ENCODE measurements at places on chromosomes 2 and 18.

DNA sequence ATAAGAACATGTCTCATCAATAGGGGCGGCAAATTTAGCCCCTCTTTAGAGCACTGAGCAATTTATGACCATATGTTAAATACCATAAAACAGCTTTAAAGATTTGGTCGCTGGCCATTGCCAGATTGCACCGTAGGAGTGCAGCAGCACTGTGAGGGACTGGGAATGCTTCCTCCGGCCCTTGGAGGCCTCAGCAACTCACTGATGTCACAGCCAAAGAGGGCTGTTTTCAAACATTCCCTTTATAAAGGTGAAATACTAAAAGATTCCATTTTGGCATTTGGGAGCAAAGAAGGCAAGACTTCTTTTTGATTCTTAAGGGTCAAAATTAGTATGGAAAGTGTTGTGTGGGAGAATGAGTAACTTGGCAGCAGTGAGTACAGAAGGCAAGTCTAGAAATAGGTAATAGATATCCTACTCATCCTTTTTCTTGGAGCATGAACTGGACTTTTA lies 63.7 kb downstream of the BABAM2 start:
- H3K27me3 ChIP-seq: no peaks in the 10 kb centered on the region
- H3K36me3 ChIP-seq: peaks cover 31% of the 10 kb centered on the region
- DNase-seq: no peak
- H3K27ac ChIP-seq: peak overlapping the region; percentile 94
- peaks cover 53% of the 10 kb centered on the region for H3K4me1 ChIP-seq

DNA sequence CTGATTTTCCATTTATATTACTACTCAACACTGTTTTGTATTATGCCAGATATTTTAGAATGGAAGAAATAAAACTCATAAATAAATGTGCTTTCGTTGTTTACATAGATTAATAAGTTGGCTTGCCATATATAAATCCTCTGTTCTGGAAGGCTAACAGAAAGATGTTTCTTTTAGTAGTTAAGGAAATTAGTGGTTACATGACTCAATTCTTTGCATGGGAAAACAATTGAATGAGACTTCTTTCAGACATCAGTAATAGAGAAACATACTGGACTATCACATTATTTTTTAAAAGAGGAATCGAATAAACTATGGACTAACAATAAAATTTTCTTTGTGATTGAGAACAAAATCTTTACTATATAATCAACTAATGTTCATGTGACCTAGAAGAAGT lies 336.5 kb downstream of the KCNS3 start:
- no peak overlapping the region for H3K27ac ChIP-seq
- no peak overlapping the region for H3K4me3 ChIP-seq

GRCh38 chr2:161028581-161028980 lies 131.6 kb upstream of the TANK start:
- peaks cover 20% of the 10 kb centered on the region for H3K27me3 ChIP-seq
- peak overlapping the region; percentile 1 for H3K4me3 ChIP-seq
- peaks cover 8% of the 10 kb centered on the region for H3K36me3 ChIP-seq
- peaks cover 8% of the 10 kb centered on the region for H3K4me1 ChIP-seq
- H3K27ac ChIP-seq: no peak overlapping the region

GRCh38 chr2:125581557-125581956 lies 1074.4 kb upstream of the GYPC start:
- no peaks in the 10 kb centered on the region for H3K27me3 ChIP-seq
- no peak overlapping the region for H3K4me3 ChIP-seq
- no peaks in the 10 kb centered on the region for H3K36me3 ChIP-seq
- H3K4me1 ChIP-seq: no peaks in the 10 kb centered on the region
- DNase-seq: no peak

DNA sequence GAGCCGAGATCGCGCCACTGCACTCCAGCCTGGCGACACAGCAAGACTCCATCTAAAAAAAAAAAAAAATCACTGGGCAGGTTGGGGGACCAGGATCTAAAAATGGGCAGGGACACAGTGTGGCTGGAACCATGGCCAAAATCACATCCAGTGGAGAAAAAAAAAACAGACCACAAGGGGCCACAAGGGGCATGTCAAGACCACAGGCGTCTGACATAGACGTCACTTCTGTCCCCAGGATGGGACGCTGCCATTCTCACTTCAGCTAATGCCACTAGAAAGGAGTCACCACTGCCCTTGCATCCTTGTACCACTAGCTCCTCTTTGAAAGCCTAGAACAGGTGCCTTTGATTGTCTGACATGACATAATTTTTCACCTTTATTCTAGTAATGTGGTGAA lies 2.5 kb upstream of the POMC start:
- H3K4me1 ChIP-seq: peaks cover 19% of the 10 kb centered on the region
- no peaks in the 10 kb centered on the region for H3K36me3 ChIP-seq
- H3K27ac ChIP-seq: no peak overlapping the region
- no peak overlapping the region for H3K4me3 ChIP-seq
- no peak for DNase-seq

- no peaks in the 10 kb centered on the region for H3K27me3 ChIP-seq
- no peak for DNase-seq
- no peak overlapping the region for H3K27ac ChIP-seq
- no peaks in the 10 kb centered on the region for H3K36me3 ChIP-seq
- H3K4me1 ChIP-seq: no peaks in the 10 kb centered on the region
These were observed 34.6 kb upstream of the SERPINE2 start for GRCh38 chr2:224073676-224074075.

DNA sequence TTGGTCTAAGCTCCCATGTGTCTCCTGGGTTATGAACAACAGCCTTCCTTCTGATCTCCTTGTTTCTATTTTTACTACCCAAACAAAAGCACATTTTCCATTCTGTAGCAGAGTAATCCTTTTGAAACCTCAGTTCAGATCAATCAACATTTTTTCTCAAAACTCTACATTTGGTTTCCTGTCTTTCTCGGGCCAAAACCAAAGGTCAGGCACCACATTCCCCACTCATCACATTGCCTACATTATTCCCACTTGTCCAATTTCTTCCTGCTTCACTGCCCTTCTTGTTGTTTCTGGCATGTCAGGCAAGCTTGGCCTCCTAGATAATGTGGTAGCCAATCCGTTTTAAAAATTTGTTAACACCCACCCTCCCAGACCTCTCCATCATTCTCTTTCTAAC lies 196.8 kb downstream of the PPP1R1C start:
- no peak overlapping the region for H3K27ac ChIP-seq
- peaks cover 14% of the 10 kb centered on the region for H3K27me3 ChIP-seq
- no peak for DNase-seq
- H3K4me1 ChIP-seq: no peaks in the 10 kb centered on the region

DNA sequence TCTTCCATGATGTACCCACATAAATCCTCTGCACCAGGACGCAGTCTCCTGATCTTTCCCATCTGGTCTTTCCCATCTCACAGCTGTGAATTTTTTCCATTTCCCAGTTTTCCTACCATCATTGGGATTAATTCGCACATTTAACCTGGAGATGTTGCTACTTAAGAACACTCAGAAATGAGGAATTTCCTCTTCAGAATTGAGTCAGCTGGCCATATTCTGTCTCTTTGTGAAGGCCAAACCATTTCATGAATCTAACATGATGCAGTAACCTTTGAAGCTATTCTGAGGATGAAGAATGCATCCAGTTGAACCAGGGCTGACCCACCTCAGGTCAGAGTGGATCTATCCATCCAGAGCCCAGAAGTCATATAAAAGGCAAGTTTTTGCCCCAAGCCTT lies 326.8 kb downstream of the SETBP1 start:
- DNase-seq: no peak
- H3K27ac ChIP-seq: no peak overlapping the region

DNA sequence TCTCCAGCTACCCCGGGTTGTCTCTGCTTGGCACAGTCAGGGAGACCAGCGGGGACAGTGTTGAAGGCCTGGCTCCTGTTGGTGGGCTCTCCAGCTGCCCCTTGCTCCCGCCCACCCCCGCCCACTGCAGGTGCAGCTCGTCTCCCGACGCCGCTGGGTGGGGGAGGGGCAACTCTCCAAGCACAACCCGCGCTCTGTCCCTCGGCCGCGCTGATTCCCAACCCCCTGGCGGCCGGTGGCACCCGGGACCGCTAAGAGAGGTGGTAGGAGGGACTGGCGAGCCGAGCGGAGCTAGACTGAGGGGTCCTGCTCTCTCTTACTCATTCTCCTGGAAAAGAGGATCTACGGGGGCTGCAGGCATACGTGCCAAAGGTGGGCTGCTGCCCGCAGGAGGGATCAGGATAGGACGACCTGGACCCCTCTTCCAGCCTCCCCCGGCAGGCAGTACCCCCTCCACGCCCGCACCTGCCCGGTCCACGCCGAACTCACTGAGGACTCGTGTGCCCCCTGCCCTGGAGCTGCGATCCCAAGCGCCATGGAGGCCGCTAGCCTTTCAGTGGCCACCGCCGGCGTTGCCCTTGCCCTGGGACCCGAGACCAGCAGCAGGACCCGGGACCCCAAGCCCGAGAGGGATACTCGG lies 44.5 kb downstream of the DDX18 start:
- H3K36me3 ChIP-seq: no peaks in the 10 kb centered on the region
- no peak overlapping the region for H3K4me3 ChIP-seq
- no peaks in the 10 kb centered on the region for H3K4me1 ChIP-seq
- no peak for DNase-seq
- H3K27ac ChIP-seq: no peak overlapping the region

GRCh38 chr2:189203177-189203799 lies 23.7 kb upstream of the COL5A2 start:
- H3K4me1 ChIP-seq: no peaks in the 10 kb centered on the region
- DNase-seq: no peak
- no peak overlapping the region for H3K4me3 ChIP-seq
- no peaks in the 10 kb centered on the region for H3K36me3 ChIP-seq

DNA sequence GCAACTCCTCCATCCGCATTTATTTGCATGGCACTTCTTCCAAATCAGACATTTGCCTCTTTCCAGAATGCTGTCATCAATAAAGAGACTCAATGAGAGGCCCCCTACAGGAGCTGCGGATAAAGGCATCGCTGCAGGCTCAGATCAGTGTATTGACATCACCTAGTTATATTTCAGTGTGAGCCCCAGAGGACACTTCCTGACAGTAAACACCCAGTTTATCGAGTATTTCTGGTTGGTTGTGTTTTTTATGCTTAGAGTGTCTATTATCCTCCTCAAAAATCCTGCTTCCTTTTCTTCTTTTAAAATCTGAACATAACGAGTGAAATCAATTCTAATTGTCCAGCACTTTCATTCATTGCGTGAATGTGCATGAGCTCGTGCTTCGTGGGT lies 38.8 kb downstream of the NRP2 start:
- H3K4me1 ChIP-seq: no peaks in the 10 kb centered on the region
- no peak overlapping the region for H3K4me3 ChIP-seq
- no peaks in the 10 kb centered on the region for H3K36me3 ChIP-seq
- no peak overlapping the region for H3K27ac ChIP-seq

- H3K27ac ChIP-seq: no peak overlapping the region
- no peaks in the 10 kb centered on the region for H3K4me1 ChIP-seq
- DNase-seq: no peak
These were observed 834.9 kb upstream of the SALL3 start for GRCh38 chr18:78144669-78145068.

DNA sequence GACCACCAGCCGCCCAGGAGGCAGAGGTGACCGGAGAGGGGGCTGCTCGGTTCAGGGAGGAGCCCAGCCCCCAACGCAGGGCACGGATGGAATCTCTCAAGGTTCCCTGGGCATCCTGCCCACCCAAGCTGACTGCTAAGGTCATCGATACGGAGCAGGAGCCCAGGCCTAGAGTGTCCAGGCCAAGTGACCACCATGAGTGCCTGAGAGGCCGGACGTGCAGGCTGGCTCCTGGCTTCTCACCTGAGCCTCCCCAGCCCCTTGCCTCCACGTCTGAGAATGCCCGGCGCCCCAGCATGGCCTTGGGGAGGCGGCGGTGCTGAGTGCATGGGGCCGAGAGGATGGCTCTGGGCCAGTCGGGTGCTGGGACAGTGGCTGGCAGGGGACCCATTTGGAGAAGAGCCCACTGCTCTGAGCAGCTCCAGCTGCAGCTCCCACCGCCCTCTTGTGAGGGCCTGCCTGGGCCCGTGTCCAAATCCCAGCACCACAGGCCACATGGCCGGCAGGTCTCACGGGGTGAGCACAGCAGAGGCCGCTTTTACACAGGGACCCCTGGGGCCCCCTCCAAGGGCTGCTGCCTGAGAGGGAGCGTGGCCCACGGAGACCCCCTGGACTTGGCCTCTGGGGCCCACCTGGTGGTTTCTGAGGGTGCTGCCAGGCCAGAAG lies 102.8 kb upstream of the CTDP1 start:
- peak; percentile 22 for DNase-seq
- no peak overlapping the region for H3K27ac ChIP-seq
- no peaks in the 10 kb centered on the region for H3K27me3 ChIP-seq
- no peak overlapping the region for H3K4me3 ChIP-seq
- H3K36me3 ChIP-seq: no peaks in the 10 kb centered on the region

GRCh38 chr2:238870261-238870660 lies 22.4 kb downstream of the TWIST2 start:
- peaks cover 5% of the 10 kb centered on the region for H3K27me3 ChIP-seq
- H3K4me3 ChIP-seq: no peak overlapping the region
- H3K36me3 ChIP-seq: peaks cover 6% of the 10 kb centered on the region
- H3K27ac ChIP-seq: peak overlapping the region; percentile 66
- H3K4me1 ChIP-seq: peaks cover 6% of the 10 kb centered on the region
- DNase-seq: no peak

GRCh38 chr18:79754022-79754761 lies 43.5 kb upstream of the KCNG2 start:
- no peak overlapping the region for H3K27ac ChIP-seq
- no peaks in the 10 kb centered on the region for H3K36me3 ChIP-seq
- H3K27me3 ChIP-seq: no peaks in the 10 kb centered on the region
- no peaks in the 10 kb centered on the region for H3K4me1 ChIP-seq

GRCh38 chr18:59950215-59950944 lies 50.6 kb downstream of the PMAIP1 start:
- no peak for DNase-seq
- H3K27ac ChIP-seq: peak overlapping the region; percentile 63
- H3K4me1 ChIP-seq: no peaks in the 10 kb centered on the region
- no peaks in the 10 kb centered on the region for H3K36me3 ChIP-seq
- H3K4me3 ChIP-seq: no peak overlapping the region

GRCh38 chr18:35183886-35184285 lies 56.9 kb upstream of the ZNF397 start:
- no peaks in the 10 kb centered on the region for H3K27me3 ChIP-seq
- H3K4me1 ChIP-seq: no peaks in the 10 kb centered on the region
- DNase-seq: no peak
- no peak overlapping the region for H3K27ac ChIP-seq
- H3K4me3 ChIP-seq: no peak overlapping the region
- no peaks in the 10 kb centered on the region for H3K36me3 ChIP-seq

- no peak for DNase-seq
- no peak overlapping the region for H3K4me3 ChIP-seq
- H3K4me1 ChIP-seq: no peaks in the 10 kb centered on the region
- no peaks in the 10 kb centered on the region for H3K36me3 ChIP-seq
- peaks cover 20% of the 10 kb centered on the region for H3K27me3 ChIP-seq
These were observed 60.1 kb upstream of the RMP24 start for GRCh38 chr18:35912332-35912731.

DNA sequence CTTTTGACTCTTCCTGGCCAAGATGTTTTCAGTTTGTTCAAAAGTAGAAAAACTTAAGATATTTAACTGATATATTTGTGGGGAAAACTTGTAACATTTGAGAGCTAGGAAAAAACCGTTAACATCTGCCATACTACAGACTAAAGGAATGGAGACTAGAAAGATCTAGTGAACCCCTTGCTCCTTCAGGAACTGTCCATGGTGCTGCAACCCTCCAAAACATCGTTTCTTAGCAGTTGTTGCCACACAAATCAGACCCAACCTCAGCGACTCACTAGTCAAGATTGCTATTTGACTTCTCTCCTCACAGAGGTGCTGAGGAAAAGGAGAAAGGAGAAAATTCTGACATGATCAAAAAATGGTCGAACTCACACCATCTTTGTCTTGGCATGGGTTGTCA lies 393.8 kb upstream of the LYPD1 start:
- no peaks in the 10 kb centered on the region for H3K4me1 ChIP-seq
- no peaks in the 10 kb centered on the region for H3K27me3 ChIP-seq
- no peaks in the 10 kb centered on the region for H3K36me3 ChIP-seq
- no peak overlapping the region for H3K27ac ChIP-seq
- no peak for DNase-seq
